Spleen (tissue), 13 donors: ENCODE measurements at places on chromosomes 12 and 14.

DNA sequence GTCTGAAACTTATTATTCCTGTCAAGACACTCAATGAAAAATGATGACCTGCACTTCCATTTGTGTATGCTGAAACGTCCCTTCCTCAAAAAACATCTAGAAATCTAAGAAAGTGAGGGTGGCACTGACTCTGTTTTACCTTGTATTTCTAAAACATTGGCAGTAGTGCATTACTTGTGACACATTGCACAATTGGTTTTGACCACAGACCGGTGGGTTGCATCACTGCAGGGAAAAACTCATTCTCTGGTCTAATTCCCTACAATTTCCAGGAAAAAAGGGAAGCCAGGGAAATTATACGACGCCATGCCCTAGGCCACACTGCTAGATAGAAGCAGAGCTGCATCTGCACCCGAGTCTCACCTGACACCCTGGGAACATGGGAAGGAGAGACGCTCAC lies 156.7 kb downstream of the NTF3 start:
- no peaks in the 10 kb centered on the region for H3K27me3 ChIP-seq
- H3K27ac ChIP-seq = no peak overlapping the region
- no peak overlapping the region for H3K4me3 ChIP-seq
- no peaks in the 10 kb centered on the region for H3K36me3 ChIP-seq
- DNase-seq = no peak
- no peaks in the 10 kb centered on the region for H3K4me1 ChIP-seq

GRCh38 chr12:85237327-85237726 lies 42.7 kb upstream of the ALX1 start:
- no peaks in the 10 kb centered on the region for H3K4me1 ChIP-seq
- H3K36me3 ChIP-seq = no peaks in the 10 kb centered on the region
- no peak for DNase-seq
- no peak overlapping the region for H3K27ac ChIP-seq
- H3K27me3 ChIP-seq = no peaks in the 10 kb centered on the region
- no peak overlapping the region for H3K4me3 ChIP-seq

- no peaks in the 10 kb centered on the region for H3K27me3 ChIP-seq
- DNase-seq = no peak
- peaks cover 37% of the 10 kb centered on the region for H3K4me1 ChIP-seq
- peak overlapping the region; percentile 89 for H3K27ac ChIP-seq
- H3K4me3 ChIP-seq = no peak overlapping the region
- H3K36me3 ChIP-seq = peaks cover 5% of the 10 kb centered on the region
Measured at GRCh38 chr12:94263905-94264561, 115.7 kb downstream of the PLXNC1 start.

DNA sequence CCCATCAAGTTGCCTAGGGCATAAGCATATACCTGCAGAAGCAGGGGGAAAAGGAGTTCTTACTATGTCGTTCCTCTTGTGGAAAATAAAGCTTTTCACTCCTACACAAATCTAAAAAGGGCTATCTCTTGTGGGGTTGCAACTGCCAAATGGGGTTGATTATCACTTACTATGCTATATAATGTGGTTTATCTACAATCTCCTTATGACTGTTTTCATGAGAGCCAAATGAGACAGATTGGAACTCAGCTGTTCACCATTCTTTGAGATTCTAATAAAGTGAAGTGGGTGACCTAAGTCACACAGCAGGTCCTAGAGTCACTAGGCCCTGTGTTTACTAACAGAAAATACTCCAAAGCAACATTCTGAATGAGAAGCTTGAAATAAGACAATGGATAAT lies 47.7 kb downstream of the CIT start:
- no peaks in the 10 kb centered on the region for H3K4me1 ChIP-seq
- H3K4me3 ChIP-seq = no peak overlapping the region
- no peak overlapping the region for H3K27ac ChIP-seq

GRCh38 chr12:114668886-114669288 lies 15.1 kb downstream of the TBX3 start:
- no peak overlapping the region for H3K27ac ChIP-seq
- no peak for DNase-seq
- peaks cover 34% of the 10 kb centered on the region for H3K4me1 ChIP-seq
- peak overlapping the region; percentile 44 for H3K4me3 ChIP-seq
- H3K36me3 ChIP-seq = peaks cover 5% of the 10 kb centered on the region
- H3K27me3 ChIP-seq = peaks cover 3% of the 10 kb centered on the region

GRCh38 chr14:96802963-96803362 lies 5.8 kb downstream of the VRK1 start:
- DNase-seq = no peak
- no peaks in the 10 kb centered on the region for H3K27me3 ChIP-seq
- no peak overlapping the region for H3K27ac ChIP-seq
- no peaks in the 10 kb centered on the region for H3K36me3 ChIP-seq
- no peak overlapping the region for H3K4me3 ChIP-seq

DNA sequence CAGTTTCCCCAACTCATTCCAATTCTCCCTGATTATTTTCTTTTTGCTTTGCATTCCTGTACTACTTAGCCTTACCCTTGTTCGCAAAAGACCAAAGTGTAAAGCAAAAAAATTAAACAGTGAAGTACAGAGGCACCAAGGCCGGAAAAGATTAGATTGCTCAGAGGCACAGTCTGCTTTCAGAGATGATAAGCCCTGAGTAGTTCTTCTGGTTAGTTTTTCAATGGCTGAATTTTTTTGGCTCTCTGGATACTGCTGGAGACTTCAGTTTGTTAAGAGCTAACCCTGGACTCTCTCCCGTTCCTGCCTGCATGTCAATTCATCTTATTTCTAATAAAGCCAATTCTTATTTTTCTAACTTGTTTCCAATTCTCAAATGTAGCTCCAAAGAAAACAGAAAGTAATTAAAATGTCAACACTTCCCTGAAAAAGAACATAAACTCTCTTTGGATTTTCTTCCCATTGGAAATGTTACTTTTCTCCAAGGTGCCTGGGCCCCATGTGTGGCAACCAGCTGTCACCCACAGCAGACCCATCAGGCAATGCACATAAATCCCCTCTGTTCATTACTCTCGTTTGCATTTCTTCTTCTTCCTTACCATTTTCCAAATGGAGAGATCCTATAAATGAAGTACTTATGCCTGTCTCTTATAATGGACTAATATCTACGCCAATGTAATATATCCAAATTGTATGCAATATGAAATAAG lies 142.8 kb downstream of the BTG1 start:
- H3K36me3 ChIP-seq = no peaks in the 10 kb centered on the region
- peak overlapping the region; percentile 34 for H3K27ac ChIP-seq
- H3K4me1 ChIP-seq = no peaks in the 10 kb centered on the region
- no peak for DNase-seq
- no peaks in the 10 kb centered on the region for H3K27me3 ChIP-seq
- H3K4me3 ChIP-seq = no peak overlapping the region

DNA sequence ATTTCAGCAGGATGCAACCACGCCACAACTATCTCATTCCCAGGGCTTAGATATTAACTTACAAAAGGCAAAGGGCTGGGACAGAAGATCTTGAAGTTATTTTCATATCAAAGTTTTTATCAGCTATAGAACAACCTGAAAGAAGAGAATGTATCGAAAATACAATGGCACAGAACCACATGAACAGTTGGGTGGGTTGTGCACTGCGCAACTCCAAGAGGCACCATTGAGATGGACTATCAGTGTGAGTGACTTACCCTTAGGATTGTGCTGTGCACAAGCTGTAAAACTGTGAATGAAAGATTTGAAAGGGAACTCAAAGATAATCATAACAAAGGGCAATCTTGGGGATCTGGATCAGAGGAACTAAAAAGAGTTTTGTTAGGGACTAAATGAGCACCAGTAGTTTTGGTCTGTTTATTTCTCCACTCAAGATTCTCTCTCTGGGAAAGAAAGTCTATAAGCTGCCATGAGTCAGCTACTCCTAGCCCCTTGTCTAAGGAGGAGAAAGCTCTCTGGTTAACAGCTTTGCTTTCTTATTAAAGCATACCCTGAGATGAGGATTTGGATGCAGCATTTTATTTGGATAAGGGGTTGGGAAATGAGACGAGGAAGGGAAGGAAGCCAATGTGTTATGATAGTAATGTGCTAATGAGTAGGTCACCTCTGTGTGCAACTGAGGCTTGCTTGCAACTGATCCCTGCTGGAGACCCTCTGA lies 62.2 kb downstream of the TBX5 start:
- no peak overlapping the region for H3K4me3 ChIP-seq
- no peaks in the 10 kb centered on the region for H3K36me3 ChIP-seq
- no peak for DNase-seq

- H3K36me3 ChIP-seq = no peaks in the 10 kb centered on the region
- H3K27me3 ChIP-seq = peaks cover 3% of the 10 kb centered on the region
- no peak for DNase-seq
- H3K4me3 ChIP-seq = no peak overlapping the region
- H3K4me1 ChIP-seq = no peaks in the 10 kb centered on the region
- no peak overlapping the region for H3K27ac ChIP-seq
Measured at GRCh38 chr12:5808981-5809380, 136.1 kb downstream of the ANO2 start.

DNA sequence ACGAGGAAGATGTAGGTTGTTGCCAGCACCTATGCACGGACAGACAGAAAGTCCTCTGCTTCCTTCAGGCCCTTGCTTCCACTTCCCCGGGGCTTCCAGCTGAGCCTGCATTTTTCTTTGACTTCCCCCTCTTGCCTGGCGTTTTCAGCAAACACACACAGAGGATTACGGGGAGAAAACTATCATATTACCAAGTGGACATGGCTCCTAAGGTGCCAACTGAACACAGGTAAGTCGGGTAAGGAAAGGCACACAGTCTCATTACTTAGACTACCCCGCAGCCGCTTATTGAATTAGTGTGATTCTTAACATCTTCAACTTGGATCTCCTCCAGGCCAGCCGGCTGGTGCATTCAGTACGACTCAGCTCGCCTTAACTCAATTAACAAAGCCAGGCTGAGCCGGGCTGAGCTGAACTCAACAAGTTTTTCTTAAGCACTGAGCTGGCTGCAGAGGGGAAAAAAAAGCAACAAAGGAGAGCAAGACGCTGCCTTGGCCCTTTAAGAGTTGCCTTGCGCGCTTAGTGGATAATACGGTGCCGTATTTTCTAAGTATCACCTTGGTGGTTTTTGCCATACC lies 19.2 kb upstream of the MAP1LC3B2 start:
- H3K36me3 ChIP-seq = no peaks in the 10 kb centered on the region
- H3K27me3 ChIP-seq = no peaks in the 10 kb centered on the region
- H3K4me1 ChIP-seq = peaks cover 66% of the 10 kb centered on the region
- DNase-seq = no peak
- no peak overlapping the region for H3K4me3 ChIP-seq

GRCh38 chr14:66237741-66238140 lies 248.4 kb upstream of the CCDC196 start:
- DNase-seq = no peak
- H3K36me3 ChIP-seq = no peaks in the 10 kb centered on the region
- no peak overlapping the region for H3K4me3 ChIP-seq
- no peaks in the 10 kb centered on the region for H3K4me1 ChIP-seq
- no peaks in the 10 kb centered on the region for H3K27me3 ChIP-seq
- H3K27ac ChIP-seq = no peak overlapping the region

GRCh38 chr12:113214895-113215400 lies 6.3 kb upstream of the TPCN1 start:
- no peaks in the 10 kb centered on the region for H3K36me3 ChIP-seq
- H3K4me1 ChIP-seq = peaks cover 36% of the 10 kb centered on the region
- H3K27ac ChIP-seq = no peak overlapping the region
- H3K4me3 ChIP-seq = no peak overlapping the region
- no peak for DNase-seq

DNA sequence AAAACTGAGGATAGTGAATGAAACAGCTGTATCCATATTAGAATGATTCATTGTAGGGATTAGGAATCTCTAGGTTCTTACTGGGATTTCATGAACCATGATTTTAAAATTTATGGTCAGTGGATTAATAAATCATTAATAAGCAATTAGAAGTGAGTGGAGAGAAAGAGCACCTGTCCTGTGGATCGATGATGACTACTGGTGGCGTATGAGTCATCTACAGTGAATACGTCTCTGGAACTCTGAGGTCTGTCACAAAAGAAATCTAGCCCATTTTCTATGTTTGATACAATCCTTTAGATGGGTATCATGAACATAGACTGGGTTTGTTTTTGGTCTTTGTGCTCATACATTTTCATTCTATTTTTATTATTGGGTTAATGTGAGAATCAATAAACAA lies 77.3 kb upstream of the RTL1 start:
- no peaks in the 10 kb centered on the region for H3K27me3 ChIP-seq
- no peak overlapping the region for H3K27ac ChIP-seq
- no peaks in the 10 kb centered on the region for H3K36me3 ChIP-seq
- DNase-seq = no peak
- H3K4me3 ChIP-seq = no peak overlapping the region

DNA sequence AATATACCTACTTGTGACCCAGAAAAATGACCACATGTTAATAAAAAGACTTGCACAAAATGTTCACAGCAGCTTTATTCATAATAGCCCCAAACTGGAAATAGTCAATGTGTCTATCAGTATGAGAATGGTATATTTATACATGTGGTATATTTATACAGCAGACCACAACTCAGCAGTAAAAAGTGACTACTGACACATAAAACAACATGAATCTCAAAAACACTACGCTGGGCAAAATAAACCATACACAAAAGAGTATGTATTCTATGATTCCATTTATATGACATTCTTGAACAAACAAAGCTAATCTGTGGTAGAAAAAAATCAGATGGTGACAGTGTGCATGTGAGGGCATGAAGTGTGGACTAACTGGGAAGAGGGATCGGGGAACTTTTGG lies 35.1 kb downstream of the ARF6 start:
- H3K27ac ChIP-seq = no peak overlapping the region
- no peak for DNase-seq
- H3K4me1 ChIP-seq = peaks cover 34% of the 10 kb centered on the region
- H3K4me3 ChIP-seq = no peak overlapping the region
- no peaks in the 10 kb centered on the region for H3K27me3 ChIP-seq

DNA sequence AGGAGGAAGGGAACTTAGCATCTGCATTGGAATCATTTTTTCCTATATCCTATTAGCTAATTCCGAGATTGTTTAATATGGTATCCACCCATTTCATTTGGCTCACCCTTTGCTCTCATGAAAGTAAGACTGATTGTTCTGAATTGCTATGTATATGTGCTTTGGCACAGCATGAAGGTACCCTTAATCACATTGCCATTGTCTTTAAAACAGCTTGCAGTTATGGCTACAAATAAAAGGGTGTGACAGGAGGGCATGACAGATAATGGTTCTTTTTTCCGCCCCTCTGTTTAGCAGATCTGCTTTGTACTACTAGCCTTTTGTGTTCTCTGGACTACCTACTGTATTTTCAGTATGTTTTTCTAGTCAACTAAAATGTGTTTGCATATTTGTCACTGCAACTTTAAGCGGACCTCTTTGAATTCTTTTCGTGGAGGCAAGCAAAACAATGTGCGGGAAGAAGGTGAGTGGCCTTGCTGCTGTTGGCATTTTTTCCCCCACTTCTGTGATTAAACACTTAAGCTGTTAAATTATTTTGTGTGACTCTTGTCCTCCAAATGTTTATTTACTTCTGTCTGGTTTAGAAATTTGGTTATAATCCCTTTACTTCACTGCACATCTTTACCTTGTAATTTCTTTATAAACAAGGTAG lies 35.8 kb downstream of the FBXO34 start:
- peaks cover 11% of the 10 kb centered on the region for H3K36me3 ChIP-seq
- no peak overlapping the region for H3K27ac ChIP-seq
- no peak overlapping the region for H3K4me3 ChIP-seq
